ENCODE measurements at places on chromosomes 1 and 21.

DNA sequence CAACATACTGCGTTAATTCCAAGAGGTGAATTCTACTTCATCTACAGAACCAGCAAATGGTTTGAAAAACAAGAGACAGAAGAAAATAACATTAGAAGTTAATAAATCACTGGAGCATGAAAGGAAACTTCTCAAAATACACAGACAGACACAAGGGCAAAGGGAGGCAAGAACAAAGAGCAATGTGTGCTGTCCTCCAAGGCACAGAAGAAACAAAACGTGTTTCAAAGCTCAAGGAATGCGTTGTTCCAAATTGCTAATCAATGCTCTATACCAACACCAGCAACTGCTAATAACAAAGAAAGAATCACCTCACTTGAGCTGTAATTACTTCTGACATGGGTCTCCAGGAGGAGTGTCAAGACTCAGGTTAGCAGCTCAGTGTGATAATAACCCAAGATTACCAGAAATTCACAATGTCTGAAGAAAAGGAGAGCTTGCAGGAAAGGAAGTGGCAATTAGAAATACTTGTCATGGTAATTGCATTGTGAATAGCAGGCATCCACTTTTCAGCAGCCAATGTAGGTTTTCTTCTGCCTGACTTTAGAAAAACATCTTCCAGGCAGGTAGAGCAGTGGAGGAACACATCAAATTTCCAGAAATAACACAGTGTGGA, 175.4 kb downstream of the SEC16B start:
- DNase-seq = no peak

GRCh38 chr1:171641076-171641864, 11.2 kb downstream of the MYOC start:
- DNase-seq = no peak

- DNase-seq = peak; percentile 56
Measured at GRCh38 chr1:228336308-228337030, 70.2 kb downstream of the TRIM11 start.

DNA sequence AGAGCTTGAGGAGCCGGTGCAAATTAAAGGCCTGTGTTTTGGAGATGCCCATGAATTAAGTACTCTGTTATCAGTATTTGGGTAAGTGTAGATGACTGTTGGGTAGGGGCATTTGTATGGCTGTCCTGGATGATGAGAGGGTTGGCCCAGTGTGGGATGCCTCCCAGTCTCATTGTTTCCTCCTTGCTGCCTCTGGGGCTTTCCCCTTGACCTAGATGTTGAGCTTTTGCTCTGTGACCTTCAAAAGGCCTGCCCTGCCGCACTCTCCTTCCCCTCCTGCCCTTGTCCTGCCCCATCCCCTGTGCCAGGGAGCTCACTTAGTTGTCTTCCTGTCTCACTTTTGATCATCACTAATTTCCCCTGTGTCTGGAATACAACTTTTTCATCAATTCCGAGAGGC, 10.0 kb downstream of the GALNT2 start:
- DNase-seq = no peak

DNA sequence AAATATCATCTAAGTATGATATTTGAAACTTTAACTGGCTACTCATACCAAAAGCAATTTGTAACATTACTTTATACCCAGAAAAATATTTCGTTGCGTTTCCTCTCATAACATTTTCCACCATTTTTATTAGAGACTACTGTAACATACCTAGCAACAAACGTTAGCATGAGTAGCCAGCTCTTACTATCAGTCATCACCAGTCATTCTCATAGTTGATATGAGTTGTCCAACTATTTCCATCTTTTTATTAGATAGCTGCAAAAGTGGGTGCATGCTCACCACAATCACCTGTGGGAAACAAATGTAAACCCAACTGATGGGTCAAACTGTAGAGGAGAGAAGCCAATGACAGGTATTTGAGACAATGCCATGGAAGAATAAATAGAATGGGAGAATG, 114.6 kb downstream of the AKT3 start:
- no peak for DNase-seq

DNA sequence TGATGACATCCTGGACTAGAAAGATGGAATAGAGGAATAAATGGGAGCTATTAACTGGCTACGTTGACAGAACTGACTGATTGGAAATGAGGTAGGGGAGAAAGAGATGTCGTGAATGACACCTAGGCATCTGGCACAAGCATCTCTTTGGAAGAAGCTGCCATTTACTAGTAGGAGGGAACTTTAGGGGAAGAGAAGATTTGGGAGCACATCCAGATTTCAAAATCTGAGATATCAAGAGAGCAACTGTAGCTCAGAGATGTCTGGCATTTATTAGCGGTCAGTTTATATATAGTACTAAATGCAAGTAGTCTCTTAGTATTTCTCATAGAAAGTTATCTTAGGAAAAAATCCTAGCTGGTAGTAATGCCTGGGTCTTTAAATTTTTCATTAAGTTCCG, 131.9 kb upstream of the C1orf105 start:
- no peak for DNase-seq

DNA sequence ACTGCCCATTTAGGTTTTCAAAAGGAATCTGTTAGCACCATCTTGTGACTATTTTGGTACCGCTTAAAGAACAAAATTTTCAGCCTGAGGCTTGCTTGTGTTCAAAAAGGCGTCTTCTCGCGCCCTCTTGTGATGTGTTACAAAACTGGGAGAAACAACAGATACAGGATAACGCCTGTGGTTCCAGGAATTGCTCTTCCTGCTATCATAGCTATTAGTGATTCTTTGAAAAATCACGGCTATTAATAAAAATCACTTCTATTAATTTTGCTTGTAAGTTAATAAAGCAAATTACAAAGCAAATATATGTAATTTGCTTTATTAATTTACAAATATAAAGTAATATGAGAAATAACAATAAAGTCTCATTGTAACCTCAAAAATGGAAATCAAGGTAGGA, 82.2 kb upstream of the ABCD3 start:
- DNase-seq = peak; percentile 96

DNA sequence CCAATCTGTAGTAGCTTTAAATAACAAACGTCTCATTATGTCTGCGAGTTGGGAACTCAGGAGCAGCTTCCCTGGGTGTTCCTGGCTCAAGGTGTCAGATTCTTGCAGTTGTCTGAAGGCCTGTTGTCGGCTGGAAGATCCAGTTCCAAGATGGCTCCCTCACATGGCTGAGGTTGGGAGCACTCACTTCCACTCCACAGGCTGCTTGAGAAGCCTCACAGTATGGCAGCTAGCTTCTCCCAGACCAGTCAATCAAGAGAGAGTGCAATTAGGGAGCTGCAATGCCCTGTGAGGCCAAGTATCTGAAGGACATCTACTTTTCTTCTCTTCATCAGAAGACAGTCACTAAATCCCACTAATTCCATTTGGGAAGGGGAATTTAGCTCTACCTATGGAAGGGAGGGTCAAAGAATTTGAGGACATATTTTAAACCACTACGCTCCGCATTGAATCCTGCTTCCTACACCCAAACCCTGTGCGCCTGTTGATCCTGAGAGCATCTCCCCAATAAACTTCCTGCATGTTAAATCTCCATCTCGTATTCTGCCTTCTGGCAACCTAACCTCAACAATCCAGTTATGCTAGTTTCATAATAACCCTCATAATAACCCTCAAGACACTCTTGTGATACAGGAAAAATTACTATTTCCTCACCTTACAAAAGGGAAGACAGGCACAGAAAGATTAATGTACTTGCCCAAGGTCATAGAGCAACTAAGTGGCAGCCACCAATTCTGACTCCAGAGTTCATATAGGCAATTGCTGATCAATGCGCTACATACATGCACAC, 3.6 kb upstream of the VPS26C start:
- DNase-seq = no peak

- no peak for DNase-seq
Measured at GRCh38 chr1:32890516-32891240, 4.4 kb downstream of the HPCA start.

- DNase-seq = no peak
Measured at GRCh38 chr1:33441088-33441745, 10.3 kb upstream of the PHC2 start.

DNA sequence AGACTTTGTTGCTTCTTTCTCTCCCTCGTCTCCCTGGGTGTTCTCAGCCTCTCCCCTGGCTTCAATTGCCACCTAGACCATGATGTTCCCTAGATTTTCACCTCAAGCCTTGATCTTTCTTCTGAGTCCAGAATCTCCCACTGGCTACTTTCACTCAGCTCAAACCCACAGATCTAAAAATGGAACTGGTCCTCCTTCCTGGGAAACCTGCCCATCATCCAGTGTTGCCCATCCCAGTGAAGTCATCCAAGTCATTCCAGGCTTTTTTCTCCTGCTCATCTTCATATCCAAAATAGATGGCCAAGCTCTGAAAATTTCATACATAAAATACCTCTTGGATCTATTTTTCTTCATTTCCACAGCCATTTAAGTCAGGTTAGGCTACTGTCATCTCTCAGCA, 347.4 kb downstream of the KCNH1 start:
- peak; percentile 87 for DNase-seq

GRCh38 chr1:219555806-219556205, 57.1 kb downstream of the ZC3H11B start:
- no peak for DNase-seq

GRCh38 chr21:21508859-21509258, 510.6 kb downstream of the NCAM2 start:
- DNase-seq = no peak

DNA sequence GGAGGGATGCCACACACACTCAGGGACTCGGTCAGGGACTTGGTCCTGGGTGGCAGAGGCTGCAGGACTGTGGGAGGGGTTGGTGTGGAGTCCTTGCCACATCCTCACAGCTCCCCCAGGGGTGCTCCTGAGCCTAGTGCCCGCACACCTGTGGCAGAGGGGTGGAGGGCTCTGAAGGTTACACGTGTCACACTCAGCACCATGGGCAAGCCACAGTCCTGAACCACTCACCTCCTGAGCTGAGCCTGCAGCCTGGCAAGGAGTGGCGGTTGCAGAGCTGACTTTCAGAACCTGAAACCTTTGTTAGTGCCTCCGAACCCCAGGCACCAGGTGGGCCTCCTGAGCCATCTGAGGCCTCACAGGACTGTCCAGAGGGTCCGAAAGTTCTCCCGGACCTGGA, 249.2 kb upstream of the C1orf174 start:
- DNase-seq = no peak

DNA sequence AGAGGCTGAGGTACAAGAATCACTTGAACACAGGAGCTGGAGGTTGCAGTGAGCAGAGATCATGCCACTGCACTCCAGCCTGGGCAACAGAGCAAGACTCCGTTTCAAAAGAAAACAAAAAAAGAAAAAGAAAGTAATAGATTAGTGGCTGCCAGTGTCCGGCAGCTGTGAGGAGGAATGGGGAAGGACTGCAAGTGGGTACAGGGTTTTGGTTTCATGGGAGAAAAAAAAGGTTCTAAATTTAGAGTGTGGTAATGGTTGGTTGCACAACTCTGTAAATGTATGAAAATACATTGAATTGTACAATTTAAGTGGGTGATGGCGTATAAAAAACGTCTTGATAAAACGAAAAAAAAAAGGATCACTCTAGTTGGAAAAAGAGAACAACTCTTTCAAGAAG, 6.7 kb downstream of the TAF1A start:
- DNase-seq = no peak

DNA sequence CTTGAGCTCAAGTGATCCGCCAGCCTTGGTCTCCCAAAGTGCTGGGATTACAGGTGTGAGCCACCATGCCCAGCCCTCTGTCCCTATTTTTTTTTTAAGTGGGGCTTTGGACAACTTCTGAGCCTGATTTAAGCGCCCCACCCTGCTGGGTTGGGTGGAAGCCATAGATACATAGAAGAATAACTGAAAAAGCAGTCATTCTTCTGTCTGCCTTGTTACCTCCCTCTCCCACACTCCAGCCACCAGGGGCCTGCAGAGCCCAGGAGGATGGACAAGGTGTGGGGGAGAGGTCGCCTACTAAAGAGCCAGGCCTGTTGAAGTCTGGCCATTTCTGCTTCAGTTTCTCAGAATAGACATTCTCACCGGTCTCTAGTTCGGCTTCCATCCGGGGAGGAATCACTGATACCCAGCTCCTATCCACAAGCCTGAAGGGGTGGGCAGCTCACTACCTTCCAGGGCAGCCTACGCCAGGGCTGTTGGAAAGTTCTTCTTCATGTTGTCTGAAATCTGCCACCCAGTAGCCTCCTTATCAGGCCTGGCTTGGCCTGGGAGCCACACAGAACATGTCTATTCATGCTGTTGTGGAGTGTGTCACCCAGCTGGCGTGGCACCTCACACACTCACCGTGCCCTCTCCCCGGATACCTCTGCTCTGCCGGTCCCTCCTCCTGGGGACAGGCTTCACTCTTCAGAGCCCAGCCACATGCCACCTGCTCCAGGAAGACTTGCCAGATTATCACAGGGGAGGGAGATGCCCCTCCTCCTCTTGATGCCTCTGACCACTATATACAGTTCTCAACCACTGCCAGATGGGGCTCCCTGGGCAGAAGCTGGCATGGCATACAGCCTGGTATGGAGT, 27.7 kb downstream of the KNCN start:
- DNase-seq = peak; percentile 47

- DNase-seq = no peak
Measured at GRCh38 chr1:1597275-1597930, 2.5 kb downstream of the FNDC10 start.

- no peak for DNase-seq
Measured at GRCh38 chr1:5885471-5886139, 106.6 kb downstream of the NPHP4 start.

- DNase-seq = no peak
Measured at GRCh38 chr1:154779551-154780189, 90.4 kb downstream of the KCNN3 start.

GRCh38 chr1:160363951-160364735, 2.7 kb upstream of the NHLH1 start:
- DNase-seq = no peak

- no peak for DNase-seq
Measured at GRCh38 chr1:98001764-98002163, 80.9 kb upstream of the DPYD start.

DNA sequence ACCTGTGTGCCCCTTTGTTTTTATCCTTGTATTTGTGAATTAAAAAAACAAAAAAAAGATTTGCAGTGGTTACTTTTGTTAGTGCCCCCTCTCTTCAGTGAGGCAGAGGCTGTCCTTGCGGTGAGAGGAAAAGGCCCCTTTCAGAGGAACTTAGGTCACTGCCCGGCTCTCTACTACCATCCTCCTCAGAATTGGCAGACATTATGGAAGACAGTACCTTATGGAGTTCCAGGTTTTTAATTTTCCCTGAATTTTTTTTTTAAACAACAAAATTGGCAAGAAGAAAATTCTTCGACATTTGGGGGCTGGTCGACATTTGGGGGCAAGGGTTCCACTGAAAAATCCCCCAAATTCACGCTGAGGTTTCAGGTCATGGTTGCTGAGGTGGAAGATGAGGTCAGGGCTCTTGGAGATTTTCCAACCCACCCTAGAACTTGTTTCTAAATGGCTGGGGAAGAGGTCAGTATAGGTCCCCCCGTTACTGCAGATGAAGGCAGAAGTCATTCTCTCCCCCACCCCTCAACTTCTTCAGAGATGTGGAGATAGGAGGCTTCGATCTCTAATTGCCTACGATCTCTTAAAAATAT, 5.3 kb downstream of the RXFP4 start:
- DNase-seq = no peak

GRCh38 chr1:110425612-110426152, 18.2 kb upstream of the LAMTOR5 start:
- peak; percentile 84 for DNase-seq

All from cerebellar cortex (tissue), 1 donor.